CD4-positive, CD25-positive, alpha-beta regulatory T cell (primary cell): ENCODE measurements at places on chromosomes 16 and 17. TPM values are rescaled to one million over a fixed set of nuclear protein-coding genes. Genes with fewer than 3 reads are reported as not detected.
A peak's percentile ranks its signal among the peaks of the same experiment; 100 is the strongest.

The KRT27 gene
- total RNA-seq: not detected

DNA sequence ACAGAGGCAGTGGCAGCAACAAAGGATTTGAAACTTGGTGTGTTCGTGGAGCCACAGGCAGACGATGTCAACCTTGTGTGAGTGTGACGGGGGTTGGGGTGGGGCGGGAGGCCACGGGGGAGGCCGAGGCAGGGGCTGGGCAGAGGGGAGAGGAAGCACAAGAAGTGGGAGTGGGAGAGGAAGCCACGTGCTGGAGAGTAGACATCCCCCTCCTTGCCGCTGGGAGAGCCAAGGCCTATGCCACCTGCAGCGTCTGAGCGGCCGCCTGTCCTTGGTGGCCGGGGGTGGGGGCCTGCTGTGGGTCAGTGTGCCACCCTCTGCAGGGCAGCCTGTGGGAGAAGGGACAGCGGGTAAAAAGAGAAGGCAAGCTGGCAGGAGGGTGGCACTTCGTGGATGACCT lies 25.5 kb downstream of the STH start:
- no peak for DNase-seq

GRCh38 chr17:72684405-72685020 lies 408.0 kb downstream of the SLC39A11 start:
- DNase-seq: no peak

The TMEM235 gene
- not detected for total RNA-seq

GRCh38 chr16:85963753-85964285 lies 64.9 kb downstream of the IRF8 start:
- no peak for DNase-seq

The SLFN12L gene
- total RNA-seq: 105 TPM

GRCh38 chr16:69364088-69364487 lies 12.5 kb upstream of the TMED6 start:
- no peak for DNase-seq

GRCh38 chr16:12501707-12502457 lies 301.8 kb downstream of the CPPED1 start:
- DNase-seq: no peak

DNA sequence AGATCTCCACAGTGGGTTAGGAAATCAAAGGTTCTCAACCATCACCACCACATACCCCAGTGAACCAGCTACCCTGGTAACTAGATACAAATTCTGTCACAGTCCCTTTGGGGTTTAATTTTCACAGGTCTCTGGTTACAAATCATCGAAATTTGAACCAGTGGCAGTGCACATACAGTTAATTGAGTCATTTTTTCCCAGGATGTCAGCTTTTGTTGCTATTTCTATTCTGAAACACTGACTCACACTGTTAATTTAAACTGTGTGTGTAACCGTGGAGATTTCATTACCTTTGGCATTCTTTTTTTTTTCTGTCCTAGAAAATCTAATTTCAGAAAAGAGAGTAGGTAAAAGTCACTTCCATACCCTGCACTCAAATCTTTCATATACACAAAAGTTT lies 511.5 kb downstream of the TOX3 start:
- DNase-seq: no peak

DNA sequence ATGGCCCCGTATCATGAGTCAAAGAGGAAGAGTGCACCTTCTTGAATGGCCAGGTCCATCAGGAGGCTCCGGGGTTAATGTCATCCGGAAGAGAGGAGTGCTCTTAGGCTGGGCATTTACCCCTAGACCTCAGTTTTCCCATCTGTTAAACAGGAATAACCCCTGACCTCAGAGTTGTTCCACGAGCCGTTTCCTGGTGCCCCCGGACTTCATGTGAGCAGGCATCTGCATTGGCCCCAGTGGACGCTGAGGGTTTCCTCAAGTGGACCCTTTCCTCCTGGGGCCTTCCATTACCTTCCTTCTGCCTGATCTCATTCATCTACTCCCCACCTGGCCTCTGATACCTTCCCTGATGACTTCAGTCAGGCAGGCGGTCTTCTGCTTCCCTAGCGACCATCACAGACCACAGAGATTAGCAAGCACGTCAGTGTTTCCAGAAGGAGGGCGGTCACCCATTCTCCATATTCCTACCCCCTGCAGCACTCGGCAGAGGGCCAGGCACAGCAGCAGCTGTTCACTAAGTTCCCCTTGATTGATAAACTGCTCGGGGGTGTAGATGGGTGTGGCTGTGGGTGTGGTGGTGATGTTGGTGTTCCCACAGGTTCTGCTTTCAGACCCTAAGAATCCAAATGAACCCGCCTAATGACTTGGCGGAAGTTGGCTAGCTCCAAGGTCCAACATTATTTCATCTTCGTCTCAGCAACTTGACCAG lies 346.6 kb upstream of the TNRC6C start:
- no peak for DNase-seq

GRCh38 chr16:12429756-12430155 lies 373.9 kb downstream of the CPPED1 start:
- no peak for DNase-seq

The RPL19 gene
- total RNA-seq: 2,336 TPM

DNA sequence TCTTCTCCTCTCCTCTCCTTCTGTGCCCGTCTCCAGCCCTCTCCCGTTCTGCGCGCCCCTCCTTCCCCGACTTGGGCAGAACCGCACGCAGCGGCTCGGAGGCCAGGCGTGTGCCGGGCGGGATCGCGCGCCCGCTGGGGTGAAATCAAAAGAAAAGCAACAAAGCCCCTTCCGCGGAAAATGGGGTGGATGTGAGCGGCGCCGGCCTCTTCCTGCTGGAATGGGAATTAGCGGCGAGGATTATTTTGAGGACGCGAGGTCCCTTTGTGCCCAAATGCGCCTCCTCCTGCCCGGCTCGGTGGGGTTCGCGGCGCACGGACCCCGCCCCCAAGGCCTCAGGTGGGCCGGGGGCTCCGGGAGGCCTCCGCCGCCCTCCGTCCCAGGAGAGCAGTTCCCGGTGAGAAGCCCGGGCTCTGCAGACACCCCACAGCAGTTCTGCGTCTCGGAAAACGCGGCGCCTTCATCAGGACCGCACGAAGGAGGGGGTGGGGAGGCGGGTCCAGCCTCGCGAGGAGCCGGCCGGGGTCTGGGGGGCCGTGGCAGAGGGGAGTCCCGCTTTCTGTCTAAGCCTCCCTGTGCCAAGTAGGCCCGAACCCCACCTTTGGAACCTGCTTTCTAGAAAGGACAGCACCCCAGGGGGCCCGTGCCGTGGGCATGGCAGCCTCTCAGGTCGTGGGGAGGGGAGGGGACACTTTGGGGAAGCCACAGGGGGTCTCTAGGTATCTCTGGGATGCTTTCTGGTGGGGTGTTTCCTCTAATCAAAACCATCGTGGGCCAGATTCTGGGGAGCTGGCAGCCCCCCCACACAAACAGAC lies 91.0 kb upstream of the CBX4 start:
- DNase-seq: no peak

GRCh38 chr17:59651346-59651745 lies 31.7 kb downstream of the CLTC start:
- peak; percentile 7 for DNase-seq

GRCh38 chr17:82213251-82214011 lies 789 bp upstream of the CCDC57 start:
- DNase-seq: no peak

DNA sequence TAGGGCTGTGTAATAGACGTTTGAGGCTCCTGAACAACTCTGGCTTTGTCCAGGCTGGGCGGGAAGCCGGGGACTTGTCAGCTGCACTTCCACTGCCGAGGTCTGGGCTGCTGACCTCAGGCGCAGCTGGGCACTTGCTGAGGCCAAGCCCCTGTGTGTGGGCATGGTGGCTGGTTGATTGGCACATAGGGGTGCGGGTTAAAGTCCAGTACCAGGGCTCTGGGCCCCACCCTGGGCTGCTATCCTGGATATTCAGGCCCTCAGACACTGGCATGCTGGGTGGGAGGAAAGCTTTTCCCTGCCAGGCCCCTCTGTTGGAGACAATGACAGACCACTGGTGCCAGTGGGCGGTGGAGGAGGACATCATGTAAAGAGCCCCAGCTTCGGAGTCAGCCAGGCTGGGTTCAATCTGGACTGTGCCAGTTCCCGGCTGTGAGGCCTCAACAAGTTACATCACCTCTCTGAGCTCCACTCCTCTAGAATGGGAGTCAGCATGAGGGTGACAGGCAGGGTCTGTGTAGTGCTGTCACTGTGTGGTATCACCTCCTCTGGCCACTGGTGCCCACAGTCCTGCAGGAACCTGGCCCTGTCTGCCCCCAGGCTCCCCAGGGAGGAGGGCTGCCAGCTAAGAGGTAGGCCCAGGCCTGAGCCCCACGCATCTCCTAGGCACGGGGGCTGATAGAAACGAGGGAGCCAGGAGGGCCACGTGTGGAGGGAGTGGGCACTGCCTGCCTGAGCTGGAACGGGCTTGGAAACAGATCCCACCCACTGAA lies 42.5 kb downstream of the PSME3IP1 start:
- no peak for DNase-seq

GRCh38 chr16:85989863-85990643 lies 91.1 kb downstream of the IRF8 start:
- no peak for DNase-seq

The TMEM204 gene
- 25.8 TPM for total RNA-seq

The BBS2 gene
- total RNA-seq: 46.5 TPM

The NDRG4 gene
- total RNA-seq: 0.52 TPM

DNA sequence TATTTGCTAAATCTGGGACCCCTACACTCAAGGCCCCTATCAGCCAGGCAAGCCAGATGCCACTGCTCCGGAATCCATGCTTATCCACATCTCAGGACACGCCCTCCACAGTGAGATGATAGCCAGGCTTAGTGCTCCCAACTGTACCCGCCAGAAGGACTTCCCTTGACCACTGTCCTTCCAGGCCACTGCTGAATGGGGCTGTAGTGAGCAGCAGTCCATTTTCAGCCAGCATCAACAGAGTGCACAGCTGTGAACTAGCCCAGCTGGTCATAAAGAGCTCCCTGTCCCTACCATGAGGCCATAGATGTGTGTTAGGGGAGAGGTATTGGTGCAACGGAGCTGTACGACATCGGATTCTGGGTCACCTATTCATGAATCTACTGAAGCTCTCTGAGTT lies 13.0 kb upstream of the MED9 start:
- no peak for DNase-seq

- DNase-seq: no peak
These were observed 82.8 kb downstream of the SNX29 start for GRCh38 chr16:12059216-12059769.

The ODAD4 gene
- total RNA-seq: not detected

GRCh38 chr16:27600381-27600780 lies 50.4 kb downstream of the KATNIP start:
- DNase-seq: no peak

The ABR gene
- total RNA-seq: 116 TPM
